ENCODE measurements at places on chromosomes 16 and 17.

GRCh38 chr17:81365601-81366585 is 29.4 kb upstream of the BAHCC1 start:
- peak; percentile 38 for DNase-seq

- DNase-seq, result no peak
Measured at GRCh38 chr17:46819906-46820351, 1.4 kb upstream of the WNT3 start.

DNA sequence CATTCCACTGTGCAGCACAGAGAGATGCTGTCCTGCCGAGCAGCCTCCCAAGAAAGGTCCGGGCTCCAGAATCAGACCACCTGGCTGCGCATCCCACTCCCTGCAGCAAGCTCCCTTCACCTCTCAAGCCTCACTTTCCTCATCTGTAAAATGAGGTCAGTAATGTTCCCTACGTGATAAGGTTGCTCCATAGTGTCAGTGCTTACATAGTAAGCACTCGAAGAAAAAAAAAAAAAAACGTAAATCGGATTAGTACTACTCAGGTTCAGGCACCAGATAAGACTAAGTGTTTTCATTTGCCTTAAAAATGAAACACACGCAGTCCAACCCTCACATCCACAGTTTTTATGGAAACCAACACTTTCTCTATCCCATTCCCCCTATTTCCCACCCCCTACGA is 76.7 kb downstream of the CCT6B start:
- no peak for DNase-seq

DNA sequence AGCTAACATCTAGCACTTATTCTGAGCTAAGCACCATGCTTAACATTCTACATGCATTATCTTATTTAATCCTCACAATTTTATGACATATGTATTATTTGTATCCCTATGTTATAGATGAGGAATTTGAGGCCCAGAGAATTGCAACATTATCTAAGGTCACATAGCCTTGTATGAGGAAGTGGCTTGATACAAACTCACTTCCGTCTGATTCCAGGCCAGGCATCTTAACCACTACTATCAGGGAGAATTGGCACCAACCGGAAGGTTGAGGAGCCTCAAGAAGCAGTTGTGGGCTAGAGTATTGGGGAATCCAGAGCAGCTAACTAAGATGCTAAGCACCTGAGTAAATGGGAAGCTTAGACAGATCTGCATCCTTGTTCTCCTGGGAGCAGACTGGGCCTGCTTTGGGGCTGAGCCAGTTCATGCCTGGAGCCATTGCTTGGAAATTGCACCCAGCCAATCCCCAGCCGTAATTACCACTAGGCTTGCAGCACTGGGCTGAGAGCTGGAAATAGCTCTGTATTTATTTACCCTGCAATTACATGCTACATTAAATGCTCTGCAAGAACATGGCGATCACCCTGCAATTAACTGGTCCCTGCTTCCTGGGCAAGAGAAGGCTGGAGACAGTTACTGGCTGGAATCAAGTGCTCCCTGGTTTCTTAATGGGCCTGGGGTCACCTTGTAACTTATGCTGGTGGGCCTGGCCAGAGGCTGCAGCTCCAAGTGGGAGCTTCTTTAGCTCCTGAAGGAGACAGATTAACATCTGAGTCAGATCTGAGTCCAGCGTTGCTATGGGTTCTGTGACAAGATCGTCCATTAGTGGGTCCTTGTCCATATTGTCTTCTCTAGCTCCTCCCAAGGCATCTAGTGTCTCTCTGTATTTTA is 273.1 kb upstream of the CCL2 start:
- DNase-seq, result no peak

DNA sequence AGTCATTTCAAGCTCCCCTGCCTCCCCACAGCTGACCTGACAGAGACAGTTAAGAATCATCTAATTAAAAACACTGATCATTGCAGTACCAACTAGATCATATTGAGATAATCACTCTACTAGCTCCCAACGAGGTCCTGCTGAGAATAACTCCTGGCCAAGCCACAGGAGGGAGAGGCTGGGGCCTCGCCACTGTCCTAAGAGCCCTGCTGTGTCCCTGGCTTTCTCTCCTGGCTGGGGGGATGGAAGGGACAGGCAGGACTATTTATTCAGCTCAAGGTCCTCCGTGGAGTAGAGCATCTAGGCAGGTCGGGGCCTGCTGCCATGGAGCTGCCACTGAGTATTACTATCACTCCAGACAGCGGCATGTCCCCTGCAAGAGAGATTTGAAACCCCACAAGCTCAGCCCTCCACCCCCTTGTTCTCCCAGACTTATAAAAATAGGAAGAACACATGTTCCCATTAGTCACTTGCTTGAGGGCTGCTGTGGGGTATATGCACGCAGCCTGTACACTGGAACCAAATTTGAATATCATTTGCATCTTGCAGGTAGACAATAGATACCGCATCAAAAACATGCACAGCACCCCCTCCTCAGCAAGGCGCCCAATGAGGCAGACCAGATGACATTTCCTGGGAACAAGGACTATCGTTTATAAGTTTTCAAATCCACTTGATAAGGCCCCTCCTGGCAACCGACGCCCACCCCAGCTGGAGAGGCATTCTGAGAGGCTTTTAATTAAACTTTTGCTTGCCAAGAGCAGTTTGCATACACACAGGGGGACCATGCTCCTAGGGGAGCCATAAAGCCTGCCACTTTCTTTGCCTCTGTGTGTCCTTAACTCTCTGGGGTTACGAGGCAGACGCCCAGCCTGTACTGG is 385.2 kb upstream of the ZFHX3 start:
- no peak for DNase-seq

DNA sequence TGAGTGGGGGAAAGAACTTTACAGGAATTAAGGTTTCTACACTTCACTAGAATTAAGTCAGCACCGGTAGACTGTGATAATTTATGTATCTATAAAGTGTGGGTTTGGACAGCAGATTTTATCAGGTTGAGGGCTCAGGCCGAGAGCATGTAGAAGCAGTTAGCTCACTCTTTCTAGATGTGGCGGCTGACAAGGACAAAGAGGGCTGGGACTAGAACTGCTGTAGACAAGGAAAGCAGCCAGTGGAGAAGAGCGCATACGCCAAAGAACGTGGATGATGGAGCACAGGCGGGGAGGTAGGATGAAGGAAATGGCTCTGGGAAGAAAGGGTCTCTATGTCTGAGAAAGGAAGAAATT is 504 bp upstream of the GOSR1 start:
- DNase-seq, result no peak

- DNase-seq, result no peak
Measured at GRCh38 chr17:80761110-80761871, 216.7 kb downstream of the RPTOR start.

DNA sequence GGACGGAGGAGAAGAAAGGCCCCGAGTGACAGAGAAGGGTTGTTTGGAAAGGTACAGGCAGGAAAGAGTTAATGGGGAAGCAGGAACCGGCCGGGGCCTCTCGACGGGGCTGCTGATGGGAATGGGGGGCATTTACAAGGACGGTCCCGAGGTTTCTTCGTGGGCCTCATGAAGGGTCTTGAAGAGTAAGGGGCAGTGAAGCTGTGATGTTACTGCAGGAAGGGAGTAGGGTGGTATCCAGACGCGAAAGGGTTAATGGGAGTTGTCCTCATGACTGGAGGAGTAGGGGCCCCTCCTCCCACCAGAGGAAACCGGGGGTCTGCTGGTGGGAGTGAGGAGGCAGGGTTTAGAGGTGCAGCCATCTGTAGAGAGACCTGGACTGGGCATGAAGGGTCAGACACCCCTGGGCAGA is 481 bp downstream of the PDK2 start:
- DNase-seq, result no peak

GRCh38 chr17:80002690-80003490 is 32.8 kb downstream of the TBC1D16 start:
- DNase-seq, result no peak

GRCh38 chr17:50151937-50152547 is 1.6 kb upstream of the PPP1R9B start:
- peak; percentile 39 for DNase-seq

GRCh38 chr16:1014771-1015495 is 33.4 kb downstream of the SOX8 start:
- no peak for DNase-seq

DNA sequence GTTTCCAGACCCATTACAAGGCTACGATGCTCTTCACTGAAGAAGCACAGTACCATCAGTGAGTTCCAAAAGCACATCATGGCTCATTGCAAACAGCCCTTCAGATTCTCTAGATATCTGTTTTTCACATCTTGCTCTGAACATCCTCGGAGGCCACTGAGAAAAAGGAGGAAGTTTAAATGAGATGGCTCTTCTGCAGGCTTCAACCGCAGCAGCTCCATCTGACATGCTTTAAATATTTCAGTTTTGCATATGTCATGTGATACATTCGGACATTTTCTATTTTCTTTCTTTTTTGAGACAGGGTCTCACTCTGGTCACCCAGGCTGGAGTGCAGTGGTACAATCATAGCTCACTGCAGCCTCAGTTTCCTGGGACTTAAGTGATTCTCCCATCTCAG is 396.8 kb downstream of the NPIPA8 start:
- no peak for DNase-seq

DNA sequence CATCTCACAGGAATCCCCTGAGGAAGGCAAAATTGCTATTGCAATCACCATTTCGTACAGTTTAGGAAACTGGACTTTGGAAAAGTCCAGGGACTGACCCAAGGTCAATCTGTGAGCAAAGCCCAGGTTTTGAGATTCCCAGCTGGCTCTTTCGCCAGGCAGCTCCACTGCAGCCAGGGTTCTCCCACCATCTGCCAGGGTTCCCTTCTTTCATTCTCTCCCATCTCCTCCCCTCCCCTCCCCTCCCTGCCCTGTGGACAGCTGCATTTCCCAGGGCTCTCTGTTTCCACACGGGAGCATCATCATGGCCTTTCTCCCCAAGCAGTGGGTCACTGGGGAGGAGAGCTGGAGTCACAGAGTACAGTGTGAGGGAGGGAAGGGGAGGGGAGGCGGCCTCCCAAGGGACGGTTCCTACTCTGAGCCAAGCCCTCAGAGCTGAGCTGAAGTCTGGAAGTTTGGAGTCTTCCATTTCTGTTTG is 11.9 kb upstream of the GSDMA start:
- DNase-seq, result no peak

DNA sequence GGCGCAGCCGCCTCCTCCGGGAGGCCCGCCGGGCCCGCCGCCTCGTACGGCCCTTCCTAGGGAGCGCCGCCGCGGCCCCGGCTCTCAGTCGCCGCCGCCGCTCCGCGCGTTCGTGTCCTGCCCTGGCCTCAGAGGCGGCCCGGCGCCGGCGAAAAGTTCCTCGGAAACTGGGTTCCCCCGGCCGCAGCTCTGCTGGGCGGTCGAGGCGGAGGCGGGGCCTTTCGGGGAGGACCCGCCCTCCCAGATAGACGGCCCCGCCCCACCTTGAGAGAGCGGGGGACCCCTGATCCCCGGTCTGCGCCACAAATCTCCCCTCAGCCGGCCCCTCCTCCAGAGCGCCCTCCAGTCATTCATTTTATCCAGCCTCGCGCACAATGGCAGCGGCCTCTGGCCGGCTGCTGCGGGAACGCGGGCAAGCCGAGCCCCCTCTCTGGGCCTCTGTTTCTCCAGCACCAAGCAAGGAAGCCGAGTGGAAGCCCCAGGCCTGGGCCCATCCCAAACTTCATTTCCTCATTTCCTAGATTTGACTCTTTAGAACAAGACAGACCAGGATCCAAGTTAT is at the start of gene SREBF1:
TSS of gene SREBF1 (minus strand) at position 169 of the 562 bp plus-strand sequence. CDS start 169 bp downstream, outside the sequence.
- DNase-seq, result peak; percentile 7

DNA sequence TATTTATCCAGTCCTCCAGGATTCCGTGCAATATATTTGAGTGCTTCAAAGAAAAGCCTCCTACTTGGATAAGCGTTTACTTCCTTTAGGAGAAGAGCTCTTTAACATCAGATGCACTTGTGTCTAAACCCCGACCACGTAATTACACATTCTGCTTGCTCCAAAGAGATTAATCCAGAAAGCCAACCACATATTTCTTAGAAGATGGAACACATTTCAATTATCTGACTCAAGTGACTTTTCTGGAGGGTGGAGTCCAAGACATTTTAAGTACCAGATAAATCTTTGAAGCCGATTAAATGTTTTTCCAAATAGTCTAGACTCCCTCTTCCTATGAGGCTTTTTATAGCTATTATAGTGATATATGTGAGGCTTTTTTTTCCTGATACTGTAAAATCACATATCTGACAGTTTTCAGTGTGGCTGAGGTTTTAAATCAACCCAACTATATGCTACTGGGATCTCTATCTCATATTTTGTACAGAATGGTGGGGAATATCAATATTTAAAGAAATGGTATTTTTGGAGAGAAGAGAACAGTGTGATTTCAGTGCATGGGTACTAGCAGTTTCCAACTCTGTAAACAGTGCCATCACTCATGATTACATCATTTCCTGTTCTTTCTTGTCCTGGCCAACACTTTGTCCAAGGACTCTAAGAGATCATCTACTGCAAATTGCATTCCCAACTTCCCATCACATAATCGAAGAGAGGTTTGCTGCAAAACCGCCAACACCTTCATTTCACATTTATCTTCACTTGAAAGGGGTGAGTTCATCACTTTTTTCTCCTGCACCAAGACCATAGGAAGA is 192.4 kb upstream of the HSBP1 start:
- no peak for DNase-seq

- DNase-seq, result no peak
Measured at GRCh38 chr16:26316683-26317464, 625.1 kb downstream of the HS3ST4 start.

DNA sequence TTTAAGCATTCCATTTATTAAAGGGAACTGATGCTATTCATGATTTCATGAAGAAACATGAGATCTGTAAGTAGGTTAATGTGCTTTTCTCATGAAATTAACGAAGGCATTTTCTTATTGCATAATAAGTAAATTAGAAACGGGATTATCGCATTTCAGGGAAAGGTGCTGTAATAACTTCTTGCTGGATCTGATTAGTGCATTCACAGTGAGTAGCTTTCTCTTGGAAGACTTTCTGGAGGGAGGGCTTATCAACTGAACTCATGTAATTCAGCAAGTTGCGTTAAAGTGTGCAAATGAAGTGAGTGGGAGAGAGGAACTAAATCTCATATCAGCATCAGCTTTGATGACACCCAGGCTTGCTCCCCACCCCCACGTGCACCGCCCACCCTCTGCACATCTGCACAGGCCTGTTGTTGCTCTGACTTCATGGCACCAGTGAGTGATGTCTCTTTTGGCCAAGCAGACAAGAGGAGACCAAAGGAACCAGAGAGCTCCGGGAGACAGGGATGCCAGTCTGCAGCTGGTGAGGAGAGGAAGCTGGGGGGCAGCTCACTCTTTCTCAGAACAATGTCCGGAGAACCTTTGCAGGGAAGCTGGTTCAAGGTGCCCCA is 26.3 kb upstream of the GAS7 start:
- no peak for DNase-seq

GRCh38 chr17:77729587-77729986 is 228.9 kb upstream of the TNRC6C start:
- no peak for DNase-seq

DNA sequence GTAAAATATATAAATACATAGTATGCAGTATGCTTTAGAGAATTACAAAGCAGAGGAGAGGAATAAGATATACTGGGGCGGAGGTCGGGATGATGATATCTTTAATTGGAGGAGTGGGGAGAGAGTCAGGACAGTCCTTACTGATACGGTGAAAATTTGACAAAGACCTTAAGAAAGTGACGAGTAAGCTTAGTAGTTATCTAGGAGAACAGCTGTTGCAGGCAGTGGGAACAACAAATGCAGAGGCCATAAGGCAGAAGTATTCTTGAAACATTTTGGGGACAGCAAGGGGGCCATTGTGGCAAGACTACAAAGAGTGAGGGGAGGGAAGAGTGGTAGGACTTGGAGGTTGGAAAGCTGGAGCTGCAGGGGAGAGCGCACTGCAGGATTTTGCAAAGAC is 22.3 kb upstream of the CDC6 start:
- no peak for DNase-seq

GRCh38 chr16:3945751-3946603 is 65.5 kb upstream of the CREBBP start:
- no peak for DNase-seq

- no peak for DNase-seq
Measured at GRCh38 chr17:62912363-62912762, 53.7 kb upstream of the TANC2 start.
